ENCODE measurements at places on chromosomes 11 and 22.
A peak's percentile ranks its signal among the peaks of the same experiment; 100 is the strongest.

DNA sequence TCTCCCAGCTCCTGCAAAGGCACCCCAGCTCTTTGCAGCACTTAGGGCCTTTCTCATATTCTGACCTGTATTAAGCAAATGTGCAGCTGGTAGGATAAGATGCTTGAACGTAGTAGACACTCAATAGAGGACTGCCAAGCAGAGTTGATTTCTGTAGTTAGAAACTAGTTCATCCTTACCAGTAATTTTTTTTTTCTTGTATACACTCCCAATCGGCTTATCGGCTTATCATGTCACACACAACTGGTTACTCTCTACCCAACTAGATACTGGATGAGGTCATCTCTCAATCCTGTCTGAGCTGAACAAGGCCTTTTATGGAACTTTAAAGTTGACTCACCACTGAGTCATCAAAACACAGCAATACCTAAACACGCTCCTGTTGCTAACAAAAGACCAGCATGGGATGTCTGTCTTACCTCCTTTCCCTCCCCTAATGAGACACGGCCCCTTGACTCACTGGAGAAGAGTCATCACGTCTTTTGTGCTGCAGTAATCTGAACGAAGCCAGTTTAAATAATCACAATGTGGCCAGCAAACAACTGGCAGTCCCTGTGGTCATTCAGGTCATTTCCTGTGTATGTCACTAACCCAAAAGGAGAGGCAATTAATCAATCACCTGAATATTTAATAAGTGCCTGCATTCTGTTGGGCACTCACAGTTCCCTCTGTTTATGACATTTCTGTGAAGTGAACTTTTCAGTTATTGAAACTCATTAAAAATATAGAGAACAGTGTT is 7.5 kb upstream of the WEE1 start:
- no peak for DNase-seq

- no peak for DNase-seq
These were observed 85.0 kb downstream of the INSC start for GRCh38 chr11:15199693-15200092.

DNA sequence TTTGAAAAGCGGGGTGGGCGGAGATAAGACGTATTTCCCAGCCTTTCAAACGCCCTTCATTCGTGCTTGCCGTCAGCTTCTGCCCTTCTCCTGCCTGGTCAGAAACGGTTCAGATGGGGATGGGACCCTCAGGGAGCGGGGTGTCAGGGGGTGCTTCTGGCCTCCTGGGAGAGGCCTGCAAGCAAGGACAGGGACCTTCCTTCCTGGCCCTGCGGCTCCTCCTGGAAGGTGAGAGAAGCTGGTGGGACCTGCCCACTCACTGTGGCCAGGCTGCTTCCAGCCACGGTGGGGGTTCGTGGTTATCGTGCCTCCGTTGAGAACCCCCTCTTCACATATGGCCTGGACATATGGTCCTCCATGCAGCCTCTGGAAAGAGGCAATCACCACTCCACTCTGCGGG is 104.6 kb downstream of the MPPED1 start:
- no peak for DNase-seq

- DNase-seq = no peak
These were observed 30.5 kb downstream of the TMPRSS5 start for GRCh38 chr11:113675565-113675964.

GRCh38 chr22:39144101-39144767 is 8.2 kb downstream of the CBX7 start:
- peak; percentile 56 for DNase-seq

GRCh38 chr11:64571410-64572091 is 19.5 kb upstream of the SLC22A12 start:
- no peak for DNase-seq

GRCh38 chr11:3121416-3121815 is 43.7 kb downstream of the OSBPL5 start:
- peak; percentile 6 for DNase-seq

DNA sequence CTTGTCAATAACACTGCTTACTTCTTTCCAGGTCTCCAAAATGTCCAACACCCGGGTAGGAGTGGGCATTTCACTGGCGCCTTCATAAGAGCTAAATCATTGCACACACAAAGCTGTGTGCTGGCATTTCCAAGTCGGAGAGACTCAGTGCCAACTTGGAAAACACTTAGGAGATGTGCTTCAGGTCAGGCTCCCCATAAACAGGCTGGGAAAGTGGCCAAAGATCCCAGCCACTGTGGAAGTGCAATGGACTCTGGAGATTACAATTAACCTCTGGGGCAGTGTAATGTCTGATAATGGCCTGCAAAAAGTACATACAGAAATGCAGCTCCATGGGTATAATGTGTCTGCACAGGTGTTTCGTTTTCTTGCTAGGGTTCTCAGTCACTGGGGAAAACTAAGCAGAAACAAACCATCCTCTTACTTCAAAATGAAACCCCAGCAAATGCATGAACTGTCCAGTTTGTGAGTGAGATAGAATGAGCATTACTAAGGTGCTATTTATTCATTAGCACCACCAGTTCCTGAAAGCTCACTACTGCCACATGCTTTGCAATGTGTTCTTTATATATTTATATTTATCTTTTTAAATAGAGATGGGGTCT is 79.0 kb downstream of the ABTB2 start:
- DNase-seq = no peak

DNA sequence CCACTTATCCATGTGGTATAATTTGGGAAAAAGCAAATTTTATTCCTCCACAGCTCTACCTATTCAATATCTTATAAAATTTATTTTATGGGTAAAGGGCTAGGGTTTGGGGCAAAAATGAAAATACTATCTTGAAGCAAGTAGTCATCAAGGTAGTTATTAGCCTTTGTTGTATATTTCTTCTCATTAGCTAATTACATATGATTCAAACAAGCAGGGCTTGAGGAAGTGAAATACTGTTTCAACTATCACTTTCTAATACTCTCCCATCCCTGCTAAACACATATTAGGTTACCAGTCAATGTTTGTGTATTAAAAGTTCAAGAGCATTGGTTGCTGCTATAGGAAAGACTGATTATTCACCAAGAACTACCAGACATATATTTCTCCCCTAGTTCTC is 517.3 kb downstream of the METTL15 start:
- DNase-seq = no peak

- DNase-seq = no peak
These were observed at the start of gene MMP10 for GRCh38 chr11:102780491-102780918. Gene MMP10 (minus strand): TSS chr11:102780628. CDS start chr11:102780591, 37 bp downstream.

GRCh38 chr22:31274017-31274416 is 18.3 kb downstream of the PIK3IP1 start:
- no peak for DNase-seq

- DNase-seq = no peak
These were observed 23.4 kb upstream of the HEPHL1 start for GRCh38 chr11:93997741-93998140.

GRCh38 chr22:38935023-38935422 is 22.4 kb upstream of the APOBEC3A start:
- no peak for DNase-seq

DNA sequence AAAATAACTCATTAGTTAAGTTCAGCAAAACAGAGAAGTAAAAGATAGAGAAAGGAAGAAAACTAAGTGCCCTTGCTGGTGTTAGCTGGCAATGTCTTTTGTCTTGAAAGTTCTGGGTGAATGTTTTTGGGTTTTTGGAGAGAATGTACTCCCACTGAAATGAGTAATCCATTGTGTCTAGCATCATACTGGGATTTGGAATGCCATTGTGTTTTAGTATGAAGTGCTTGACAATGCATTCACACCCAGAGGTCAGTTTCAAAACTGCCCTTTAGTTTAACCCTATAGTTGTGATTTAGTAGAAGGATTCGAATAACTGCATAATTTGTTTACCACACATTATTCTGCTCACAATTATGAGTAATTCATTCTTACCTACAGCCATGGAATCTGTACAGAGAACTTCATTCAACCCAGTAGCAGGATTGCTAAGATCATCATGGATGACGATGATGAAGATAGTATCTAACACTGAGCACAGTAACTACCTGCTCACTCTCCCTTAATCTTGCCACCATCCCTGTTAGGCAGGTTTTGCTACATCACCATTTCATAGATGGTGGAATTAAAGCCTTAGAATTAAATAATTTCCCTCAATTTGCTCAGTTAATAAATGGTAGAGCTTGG is 33.9 kb downstream of the MAML2 start:
- DNase-seq = no peak

GRCh38 chr11:27487706-27488105 is 15.1 kb upstream of the LGR4 start:
- DNase-seq = no peak

GRCh38 chr11:78646564-78647185 is 72.0 kb upstream of the NARS2 start:
- DNase-seq = peak; percentile 25

- no peak for DNase-seq
These were observed 100.5 kb downstream of the TTC17 start for GRCh38 chr11:43459246-43459645.

DNA sequence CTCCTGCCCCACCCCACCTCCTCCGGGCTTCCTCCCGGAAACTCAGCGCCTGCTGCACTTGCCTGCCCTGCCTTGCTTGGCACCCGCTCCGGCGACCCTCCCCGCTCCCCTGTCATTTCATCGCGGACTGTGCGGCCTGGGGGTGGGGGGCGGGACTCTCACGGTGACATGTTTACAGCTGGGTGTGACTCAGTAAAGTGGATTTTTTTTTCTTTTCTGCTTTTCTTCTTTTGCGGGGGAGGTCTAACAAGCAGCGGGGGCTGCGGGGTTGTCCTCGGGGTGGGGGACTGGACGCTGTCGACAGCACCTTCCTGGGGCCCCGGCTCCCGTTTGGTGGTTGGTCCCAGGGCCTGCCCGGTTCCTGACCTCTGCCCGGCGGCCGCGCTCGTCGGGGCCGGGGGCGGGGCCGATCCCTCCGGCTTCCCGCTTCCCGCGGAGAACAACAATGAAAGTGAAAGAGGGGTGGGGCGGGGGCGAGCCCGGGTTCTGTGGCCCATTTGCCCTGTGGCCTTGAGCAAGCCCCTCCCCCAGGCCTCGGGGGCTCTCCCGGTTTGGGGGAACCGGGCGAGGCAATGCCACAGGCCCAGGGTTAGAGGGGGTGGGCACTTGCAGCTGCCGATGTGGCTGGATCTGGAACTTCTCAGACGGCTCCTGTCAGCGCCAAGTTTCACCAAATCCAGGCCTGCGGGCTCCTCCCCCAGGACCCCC is 975 bp upstream of the MDK start:
- DNase-seq = peak; percentile 53

- no peak for DNase-seq
These were observed 9.5 kb downstream of the MACROD1 start for GRCh38 chr11:64156235-64157011.

- no peak for DNase-seq
These were observed 2.4 kb downstream of the CAPN1 start for GRCh38 chr11:65184146-65184545.

GRCh38 chr11:66362481-66363147 is 8.9 kb downstream of the SLC29A2 start:
- no peak for DNase-seq

- no peak for DNase-seq
These were observed 64.5 kb upstream of the SCUBE2 start for GRCh38 chr11:9155930-9156329.

DNA sequence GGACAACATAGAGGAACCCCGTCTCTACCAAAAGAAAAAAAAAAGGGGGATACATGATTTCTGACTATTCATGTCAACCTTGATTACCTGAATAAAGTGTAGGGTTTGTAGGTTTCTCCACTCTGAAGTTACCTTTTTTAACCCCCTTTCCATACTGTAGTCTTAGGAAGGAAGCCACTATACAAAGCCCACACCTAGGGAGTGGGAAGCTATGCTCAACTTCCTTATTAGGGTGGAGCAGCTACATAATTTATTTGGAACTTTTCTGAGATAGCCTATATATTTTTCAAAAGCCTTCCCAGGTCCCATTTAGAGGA is 582 bp upstream of the ATP6V1E1 start:
- DNase-seq = no peak

- DNase-seq = no peak
These were observed 92.4 kb downstream of the ISX start for GRCh38 chr22:35158336-35158735.

DNA sequence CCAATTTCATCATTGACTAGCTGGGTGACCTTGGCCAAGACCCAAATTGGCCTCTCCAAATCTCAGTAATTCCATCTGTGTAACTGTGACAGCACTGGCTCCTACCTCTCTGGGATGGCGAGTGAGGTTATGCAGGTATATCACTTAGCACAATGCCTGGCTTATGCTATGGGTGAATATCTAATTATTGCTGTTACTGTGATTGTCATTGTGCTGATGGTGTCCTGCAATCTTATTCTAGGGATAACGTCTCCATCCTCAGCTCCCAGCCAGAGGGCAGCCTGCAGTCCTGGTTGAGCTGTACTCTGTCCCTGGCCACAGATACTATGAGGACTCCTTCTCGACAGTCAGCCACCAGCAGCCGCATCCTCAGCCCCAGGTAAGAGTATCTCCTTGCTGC is 164.8 kb upstream of the SEZ6L start:
- DNase-seq = no peak

- DNase-seq = no peak
These were observed 728.2 kb upstream of the ANO5 start for GRCh38 chr11:21464601-21465193.

DNA sequence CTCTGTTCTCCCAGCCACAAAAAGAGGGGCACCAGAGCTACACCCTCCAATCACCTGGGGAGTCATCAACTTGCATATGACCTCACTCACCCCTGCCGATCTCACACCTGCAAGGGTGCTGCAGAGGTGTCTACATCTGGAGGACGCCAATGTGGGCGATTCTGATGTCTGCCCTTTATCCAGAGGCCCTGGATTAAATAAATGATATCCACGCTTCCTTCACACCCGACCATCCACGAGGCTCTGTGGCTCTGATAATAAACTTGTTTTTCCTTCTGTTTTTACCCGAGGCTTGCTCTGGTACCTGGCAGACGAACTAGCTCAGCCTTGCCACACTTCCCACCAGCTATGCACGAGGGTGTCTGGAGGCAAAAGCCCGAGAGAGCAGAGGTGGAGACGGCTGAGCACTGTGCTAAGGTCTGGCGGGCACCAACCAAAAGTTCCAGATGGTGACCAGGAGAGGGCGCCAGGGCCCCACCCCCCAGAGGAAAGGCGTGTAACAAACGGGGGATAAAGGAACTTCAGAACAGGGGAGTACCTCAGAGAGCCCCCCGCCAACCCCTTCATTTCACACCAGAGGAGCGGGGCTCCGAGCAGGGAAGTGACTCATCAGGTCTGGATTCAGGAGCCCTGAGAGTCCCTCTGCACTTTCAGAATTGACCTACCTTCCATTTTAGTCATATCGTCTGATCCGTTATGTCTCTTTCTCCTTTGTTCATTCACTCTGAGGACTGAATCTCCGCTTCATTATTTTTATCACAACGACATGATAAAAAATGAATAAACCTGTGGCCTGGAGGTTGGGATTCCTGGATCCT is 13.5 kb downstream of the SCN3B start:
- peak; percentile 66 for DNase-seq

- no peak for DNase-seq
These were observed 3.6 kb upstream of the MRPL23 start for GRCh38 chr11:1943576-1943975.

All from activated T-cell treated with anti-CD3 and anti-CD28 coated beads, Interleukin-2, amount 50 U/mL, for 1 hour (primary cell).